H4 (cell line): ENCODE measurements at places on chromosomes 6 and 20.
A peak's percentile ranks its signal among the peaks of the same experiment; 100 is the strongest.

DNA sequence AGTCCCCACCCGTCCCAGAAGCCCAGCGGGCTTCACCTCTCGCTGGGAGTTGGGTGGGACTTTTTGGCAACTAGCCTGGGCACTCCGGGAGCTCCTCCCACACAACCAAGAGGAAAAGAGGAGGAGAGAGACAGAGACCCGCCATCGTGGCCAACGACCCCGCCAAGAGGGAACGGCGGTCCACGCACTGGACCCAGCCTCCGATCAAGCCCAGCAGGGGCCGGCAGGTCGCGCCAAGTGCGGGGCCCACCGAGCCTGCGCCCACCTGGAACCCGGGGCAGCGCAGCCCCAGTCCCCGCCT is 3.0 kb upstream of the TMEM14C start:
- no peak for DNase-seq

DNA sequence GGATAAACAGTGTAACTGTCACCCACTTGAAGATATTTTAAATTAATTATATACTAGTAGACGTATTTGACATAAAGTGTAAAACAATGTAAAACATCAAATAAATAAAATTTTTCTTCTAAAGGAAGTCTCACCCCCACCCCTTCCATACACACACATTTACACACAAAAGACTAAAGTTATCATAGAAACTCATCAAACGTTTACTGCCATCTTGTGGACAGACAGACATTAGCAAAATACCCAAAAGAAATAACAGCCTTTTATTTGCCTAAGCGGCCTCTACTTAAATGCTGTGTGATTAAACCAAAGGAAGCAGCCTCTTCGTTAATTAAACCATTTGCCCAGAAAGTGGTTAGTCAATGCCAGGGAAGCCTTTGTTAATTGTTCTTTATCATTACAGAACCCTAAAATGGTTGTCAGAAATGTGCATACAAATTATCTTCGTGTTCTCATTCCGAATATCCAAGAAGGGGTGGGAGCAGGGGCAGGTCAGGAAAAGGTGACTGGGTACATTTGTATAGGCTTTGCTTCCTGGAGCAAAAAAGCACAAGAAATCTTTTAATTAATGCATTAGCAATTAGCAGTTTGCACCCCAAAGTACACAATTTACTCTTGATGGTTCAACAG is 176.2 kb upstream of the SASH1 start:
- DNase-seq: peak; percentile 33

- DNase-seq: no peak
These were observed 18.3 kb upstream of the AMD1 start for GRCh38 chr6:110856296-110856695.

DNA sequence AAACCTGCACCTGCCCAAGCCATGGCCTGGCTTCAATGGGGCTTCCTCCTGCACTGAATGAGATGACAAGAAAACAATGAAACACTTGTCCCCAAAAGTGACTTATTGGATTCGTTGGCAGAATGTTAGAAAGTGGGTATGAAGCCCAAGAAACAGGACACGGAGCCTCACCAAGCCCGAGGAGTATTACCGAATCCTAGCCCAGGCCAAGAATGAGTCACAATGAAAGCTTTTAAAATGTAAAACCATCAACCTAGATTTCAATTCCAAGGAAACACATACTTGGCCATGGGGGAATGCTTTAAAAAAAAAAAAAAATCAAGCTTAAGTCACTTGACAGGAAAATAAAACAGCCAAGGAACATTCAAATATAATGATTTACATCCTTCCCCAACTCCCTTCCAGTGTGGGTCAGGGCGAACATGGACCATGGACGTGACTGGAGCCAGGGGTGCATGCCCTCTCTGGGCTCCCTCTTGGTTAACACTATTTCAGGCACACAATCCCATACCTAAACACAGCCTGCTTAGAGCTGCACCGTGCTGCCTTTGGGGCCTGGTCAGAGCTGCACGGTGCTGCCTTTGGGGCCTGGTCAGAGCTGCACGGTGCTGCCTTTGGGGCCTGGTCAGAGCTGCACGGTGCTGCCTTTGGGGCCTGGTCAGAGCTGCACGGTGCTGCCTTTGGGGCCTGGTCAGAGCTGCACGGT is 3.1 kb upstream of the STX16 start:
- DNase-seq: no peak

GRCh38 chr6:30102414-30102969 is 10.4 kb downstream of the TRIM31 start:
- peak; percentile 27 for DNase-seq

- DNase-seq: peak; percentile 67
These were observed 26.2 kb downstream of the CTCFL start for GRCh38 chr20:57498425-57499400.

GRCh38 chr6:144909753-144910285 is 624.7 kb downstream of the UTRN start:
- DNase-seq: no peak

GRCh38 chr6:139823099-139823807 is 448.8 kb upstream of the CITED2 start:
- DNase-seq: no peak

DNA sequence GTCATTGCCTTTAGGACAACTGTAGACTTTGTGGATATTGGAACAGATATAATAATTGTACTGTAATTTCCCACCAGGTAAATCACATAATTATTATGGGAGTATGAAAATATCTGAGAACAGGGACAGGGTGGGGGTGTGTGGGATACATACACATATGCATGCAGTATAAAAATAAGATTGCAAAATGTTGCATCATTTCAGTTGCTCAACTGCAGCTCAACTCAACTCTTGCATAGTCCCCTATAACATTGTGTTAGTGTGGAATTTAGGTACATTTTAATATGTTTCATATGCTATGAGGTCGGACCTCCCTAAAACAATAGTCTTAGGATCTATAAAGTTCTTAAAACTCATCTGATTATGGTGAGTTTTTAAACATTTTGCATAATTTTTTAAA is 275.0 kb upstream of the FLRT3 start:
- DNase-seq: no peak

DNA sequence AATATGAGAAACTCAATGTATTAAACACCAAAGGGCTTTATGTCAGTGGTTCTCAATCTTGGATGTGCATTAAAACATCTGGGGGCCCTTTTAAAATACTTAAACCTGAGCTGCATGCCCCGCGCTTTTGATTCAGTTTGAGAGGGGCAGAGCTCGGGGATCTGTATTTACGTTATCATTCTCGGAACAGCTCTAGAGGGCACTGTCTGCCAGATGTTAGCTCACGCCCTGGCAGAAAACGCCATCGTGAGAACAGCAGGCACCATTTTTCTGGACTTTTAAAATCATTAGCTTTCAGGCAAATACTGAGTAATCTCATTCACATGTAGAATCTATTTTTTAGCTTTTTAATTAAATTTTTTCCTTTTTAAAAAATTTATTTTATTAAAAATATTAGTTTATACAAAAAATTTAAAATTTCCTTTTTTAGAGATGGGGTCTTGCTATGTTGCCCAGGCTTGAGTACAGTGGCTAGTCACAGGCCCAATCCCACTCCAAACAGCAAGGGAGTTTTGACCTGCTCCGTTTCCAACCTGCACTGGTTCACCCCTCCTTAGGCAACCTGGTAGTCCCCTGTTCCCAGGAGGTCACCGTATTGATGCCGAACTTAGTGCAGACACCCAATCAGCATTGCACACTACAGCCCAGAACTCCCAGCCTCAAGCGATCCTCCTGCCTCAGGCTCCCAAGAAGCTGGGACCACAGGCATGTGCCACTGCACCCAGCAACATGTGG is 30.0 kb upstream of the ZNF133 start:
- DNase-seq: no peak

DNA sequence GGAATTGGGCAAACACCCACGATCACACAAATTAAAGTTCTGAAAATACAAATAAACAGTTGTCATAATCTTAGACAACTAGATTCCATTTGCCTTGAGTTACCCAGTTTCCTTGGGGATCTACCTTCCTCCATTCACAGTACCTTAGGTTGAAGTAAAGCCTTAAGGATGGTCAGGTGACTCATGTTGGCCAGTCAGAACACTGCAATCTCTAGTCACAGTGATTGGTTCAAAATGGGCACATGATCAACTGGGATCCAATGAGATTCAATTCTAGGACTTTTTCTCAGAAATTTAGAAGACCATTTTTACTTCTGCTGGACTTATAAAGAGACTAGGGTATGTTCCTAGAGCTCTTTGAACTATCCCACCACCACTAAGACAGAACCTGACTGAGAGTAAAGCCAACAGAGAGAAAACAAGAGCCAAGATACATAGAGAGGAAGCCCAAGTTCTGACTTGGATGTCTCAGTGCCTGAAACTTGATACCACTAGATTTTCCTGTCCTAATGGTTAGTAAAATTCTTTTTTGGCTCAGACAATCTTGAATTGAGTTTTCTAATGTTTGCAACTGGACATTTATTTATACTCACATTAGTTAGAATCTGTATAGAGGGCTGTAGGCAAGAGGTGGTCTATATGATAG is 8.6 kb upstream of the CLIC5 start:
- DNase-seq: no peak

DNA sequence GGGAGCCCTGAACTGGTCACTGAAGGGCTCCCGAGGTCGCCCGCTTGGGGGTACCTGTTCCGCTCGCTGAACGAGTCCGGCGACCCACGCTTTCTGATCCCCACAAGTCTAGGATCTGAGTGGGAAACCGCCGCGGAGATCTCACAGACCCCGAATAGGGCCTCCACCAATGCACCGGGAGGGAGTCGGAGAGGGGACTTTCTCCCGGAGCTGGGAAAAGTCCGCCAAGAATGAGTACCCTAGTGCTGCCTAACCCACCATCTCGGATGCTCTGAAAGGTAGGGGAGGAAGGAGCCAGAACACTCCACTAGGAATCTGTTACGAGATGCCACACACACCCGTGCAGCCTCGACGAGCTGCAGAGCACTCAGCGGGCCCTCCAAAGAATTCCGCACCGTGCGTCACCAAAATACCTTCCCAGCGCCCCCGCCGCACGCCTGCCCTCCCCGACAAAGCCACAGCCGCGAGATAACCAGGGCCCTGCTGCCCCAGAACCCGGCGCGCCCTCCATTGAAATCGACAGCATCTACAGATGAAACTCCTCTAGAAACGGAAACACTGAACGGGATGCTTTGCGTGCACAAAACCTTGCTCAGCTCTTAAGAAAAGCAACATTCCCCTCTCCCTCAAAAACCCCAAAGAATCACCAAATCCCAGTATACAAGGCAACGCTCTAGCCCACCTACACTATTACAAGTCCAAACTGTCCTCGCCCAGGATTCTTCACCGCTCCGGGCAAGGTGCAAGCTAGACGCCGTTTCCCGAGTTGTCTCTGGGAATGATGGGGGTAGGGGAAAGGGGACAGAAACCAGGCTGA is 686 bp downstream of the COL12A1 start:
- peak; percentile 55 for DNase-seq

DNA sequence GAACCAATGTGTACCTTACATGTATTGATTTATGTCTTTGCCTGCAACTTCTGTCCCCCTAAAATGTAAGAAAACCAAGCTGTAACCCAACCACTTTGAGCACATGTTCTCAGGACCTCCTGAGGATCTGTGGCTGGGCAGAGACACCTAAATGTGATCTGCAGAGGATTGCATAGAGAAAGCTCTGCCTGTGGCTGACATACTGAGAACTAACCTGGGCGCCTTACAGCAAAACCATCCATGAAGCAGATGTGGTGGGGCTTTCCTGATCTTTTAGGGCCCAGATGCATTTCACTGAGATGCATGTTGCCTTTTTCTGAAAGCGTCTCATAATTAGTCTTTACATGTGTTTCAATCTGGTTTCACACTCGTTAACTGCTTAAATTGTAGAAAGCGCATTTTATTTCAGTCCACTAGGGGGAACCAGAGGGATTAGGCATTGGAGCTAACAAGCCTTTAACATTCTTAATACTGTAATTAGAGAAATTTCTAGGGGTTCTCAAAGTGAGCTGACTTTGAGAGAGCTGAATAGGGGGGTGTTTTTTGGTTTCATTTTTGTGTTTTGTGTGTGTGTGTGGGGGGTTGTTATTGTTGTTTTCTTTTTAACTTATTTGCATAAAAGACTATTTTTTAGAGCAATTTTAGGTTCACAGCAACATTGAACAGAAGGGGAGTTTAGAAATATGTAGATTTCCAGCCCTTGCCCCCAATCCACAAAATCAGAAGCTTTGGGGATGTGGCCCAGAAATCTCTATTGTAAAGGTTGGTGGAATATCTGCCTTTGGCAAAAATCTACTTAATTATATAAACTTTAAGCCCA is 50.9 kb upstream of the FAM184A start:
- DNase-seq: peak; percentile 13

DNA sequence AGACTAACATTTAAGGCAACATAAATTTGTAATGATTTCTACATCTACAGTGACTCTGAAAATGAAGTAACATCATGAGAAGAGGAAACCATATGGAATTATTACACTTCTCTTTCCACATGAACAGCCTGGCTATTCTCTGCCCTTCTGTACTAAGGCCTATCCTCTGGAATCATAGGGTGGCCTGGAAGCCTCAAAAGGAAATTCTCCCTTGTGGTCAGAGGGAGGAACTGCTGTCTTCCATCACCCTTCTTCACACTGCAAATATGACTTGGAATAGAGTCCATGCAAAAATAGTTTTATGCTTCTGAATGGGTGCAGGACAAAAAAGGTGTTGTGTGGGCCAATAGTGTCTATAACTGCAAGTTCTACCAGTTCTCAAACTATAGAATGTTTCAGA is 44.6 kb upstream of the SH3BGRL2 start:
- no peak for DNase-seq

GRCh38 chr6:41157323-41157722 is 3.2 kb upstream of the TREML1 start:
- DNase-seq: no peak

GRCh38 chr6:3904518-3904917 is 55.3 kb downstream of the FAM50B start:
- DNase-seq: no peak

DNA sequence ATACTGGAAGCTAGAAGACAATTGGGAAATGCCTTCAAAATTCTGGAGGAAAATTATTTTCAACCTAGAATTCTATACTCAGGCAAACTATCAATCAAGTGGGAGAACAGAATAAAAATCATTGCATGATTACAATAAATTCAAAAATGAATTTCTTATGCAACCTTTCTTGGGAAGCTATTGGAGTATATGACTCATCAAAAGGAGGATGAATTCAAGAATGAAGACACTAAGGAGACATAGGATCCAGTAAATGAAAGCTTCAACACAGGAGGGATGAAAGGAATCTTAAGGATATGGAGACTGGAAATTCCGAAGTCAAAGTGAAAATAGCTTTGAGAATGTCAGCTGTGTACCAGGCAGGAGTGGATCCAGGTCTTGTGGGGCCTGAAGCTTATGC is 12.6 kb upstream of the UBR2 start:
- no peak for DNase-seq
